T-cell (primary cell): ENCODE measurements at places on chromosomes 4 and X. TPM values are rescaled to one million over a fixed set of nuclear protein-coding genes. Genes with fewer than 3 reads are reported as not detected.

- DNase-seq: no peak
- H3K36me3 ChIP-seq: no peaks in the 10 kb centered on the region
- H3K4me1 ChIP-seq: no peaks in the 10 kb centered on the region
- H3K4me3 ChIP-seq: no peak overlapping the region
Observed at GRCh38 chr4:94036964-94037363, 170.7 kb upstream of the SMARCAD1 start.

- H3K4me3 ChIP-seq: no peak overlapping the region
- H3K36me3 ChIP-seq: no peaks in the 10 kb centered on the region
- H3K27me3 ChIP-seq: no peaks in the 10 kb centered on the region
- H3K27ac ChIP-seq: no peak overlapping the region
- no peak for DNase-seq
Observed at GRCh38 chr4:158786955-158787354, 18.1 kb downstream of the FNIP2 start.

- peaks cover 3% of the 10 kb centered on the region for H3K4me1 ChIP-seq
- no peak for DNase-seq
- H3K27ac ChIP-seq: no peak overlapping the region
- H3K36me3 ChIP-seq: no peaks in the 10 kb centered on the region
Observed at GRCh38 chrX:38880296-38880854, 79.1 kb downstream of the MID1IP1 start.

The FGF5 gene
- not detected for total RNA-seq

The TCEAL6 gene
- not detected for total RNA-seq
